Thoracic aorta endothelial cell (primary cell): ENCODE measurements at places on chromosomes 6 and 20. TPM values are rescaled to one million over a fixed set of nuclear protein-coding genes. Genes with fewer than 3 reads are reported as not detected.

The CGAS gene
- 11.3 and 14.3 TPM in 2 replicates for total RNA-seq

The CUL9 gene
- total RNA-seq: 23.3 and 26.6 TPM in 2 replicates

The ANKRD66 gene
- not detected in 2 replicates for total RNA-seq

The TFAP2A gene
- 0.79 and 2.9 TPM in 2 replicates for total RNA-seq

The NRSN2 gene
- total RNA-seq: 29.0 and 41.0 TPM in 2 replicates

The PCMT1 gene
- 179 and 190 TPM in 2 replicates for total RNA-seq
